ENCODE measurements at places on chromosomes 6 and 20.

DNA sequence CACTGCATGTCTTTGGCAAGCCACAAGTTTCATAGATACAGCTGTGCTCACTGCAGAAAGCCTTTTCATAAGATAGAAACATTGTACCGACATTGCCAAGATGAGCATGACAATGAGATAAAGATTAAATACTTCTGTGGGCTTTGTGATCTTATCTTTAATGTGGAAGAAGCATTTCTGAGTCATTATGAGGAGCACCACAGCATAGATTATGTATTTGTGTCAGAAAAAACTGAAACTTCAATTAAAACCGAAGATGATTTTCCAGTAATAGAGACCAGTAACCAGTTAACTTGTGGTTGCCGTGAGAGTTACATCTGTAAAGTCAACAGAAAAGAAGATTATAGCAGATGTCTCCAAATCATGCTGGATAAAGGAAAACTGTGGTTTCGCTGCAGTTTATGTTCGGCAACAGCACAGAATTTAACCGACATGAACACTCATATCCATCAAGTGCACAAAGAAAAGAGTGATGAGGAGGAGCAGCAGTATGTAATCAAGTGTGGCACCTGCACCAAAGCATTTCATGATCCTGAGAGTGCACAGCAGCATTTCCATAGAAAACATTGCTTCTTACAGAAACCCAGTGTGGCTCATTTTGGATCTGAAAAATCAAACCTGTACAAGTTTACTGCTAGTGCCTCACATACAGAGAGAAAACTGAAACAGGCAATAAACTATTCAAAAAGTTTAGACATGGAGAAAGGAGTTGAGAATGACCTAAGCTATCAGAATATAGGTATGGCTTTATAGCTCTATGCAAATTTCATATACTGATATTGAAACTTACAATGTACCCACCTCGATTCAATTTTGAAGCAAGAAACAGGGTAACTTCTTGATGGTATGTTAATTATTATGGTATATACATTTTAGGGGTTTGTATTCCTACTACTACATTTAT, 23.9 kb upstream of the BAG2 start:
- DNase-seq: no peak

DNA sequence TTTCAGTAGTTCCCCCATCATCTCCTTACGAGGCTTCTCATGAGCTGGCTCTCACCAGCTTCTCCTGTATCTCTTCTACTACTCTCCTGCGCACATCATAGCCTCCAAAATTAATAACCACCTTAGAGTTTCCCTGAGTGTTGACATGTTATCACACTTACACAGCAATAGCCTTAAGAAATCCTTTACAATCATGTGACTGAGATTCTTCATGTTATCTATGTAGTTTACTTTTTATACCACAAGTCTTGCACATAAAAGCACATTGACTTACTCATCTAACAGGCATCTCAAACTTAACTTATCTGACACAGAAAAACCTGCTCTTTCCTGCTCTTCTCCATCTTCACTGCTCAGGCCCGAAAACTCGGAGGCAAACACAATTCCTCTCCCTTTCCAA, 103.7 kb upstream of the TAB2 start:
- no peak for DNase-seq

GRCh38 chr6:41332842-41333736, 2.3 kb upstream of the NCR2 start:
- DNase-seq: no peak

- DNase-seq: no peak
These were observed 8.3 kb downstream of the HSPA12B start for GRCh38 chr20:3740615-3741301.

All from activated effector memory CD4-positive, alpha-beta T cell treated with anti-CD3 and anti-CD28 coated beads, Interleukin-2, amount 50 U/mL, for 16 hours (primary cell).